NT2/D1 (cell line): ENCODE measurements at places on chromosomes 16 and 17.
A peak's percentile ranks its signal among the peaks of the same experiment; 100 is the strongest.

GRCh38 chr17:17476865-17477467 is at the start of gene MED9:
MED9 (plus strand) TSS chr17:17477000; CDS start chr17:17477042, 42 bp downstream.
- DNase-seq, result peak; percentile 71

- DNase-seq, result no peak
These were observed 160.3 kb upstream of the RPH3AL start for GRCh38 chr17:512926-513325.

GRCh38 chr16:79334127-79334526 is 266.4 kb downstream of the MAF start:
- DNase-seq, result no peak

DNA sequence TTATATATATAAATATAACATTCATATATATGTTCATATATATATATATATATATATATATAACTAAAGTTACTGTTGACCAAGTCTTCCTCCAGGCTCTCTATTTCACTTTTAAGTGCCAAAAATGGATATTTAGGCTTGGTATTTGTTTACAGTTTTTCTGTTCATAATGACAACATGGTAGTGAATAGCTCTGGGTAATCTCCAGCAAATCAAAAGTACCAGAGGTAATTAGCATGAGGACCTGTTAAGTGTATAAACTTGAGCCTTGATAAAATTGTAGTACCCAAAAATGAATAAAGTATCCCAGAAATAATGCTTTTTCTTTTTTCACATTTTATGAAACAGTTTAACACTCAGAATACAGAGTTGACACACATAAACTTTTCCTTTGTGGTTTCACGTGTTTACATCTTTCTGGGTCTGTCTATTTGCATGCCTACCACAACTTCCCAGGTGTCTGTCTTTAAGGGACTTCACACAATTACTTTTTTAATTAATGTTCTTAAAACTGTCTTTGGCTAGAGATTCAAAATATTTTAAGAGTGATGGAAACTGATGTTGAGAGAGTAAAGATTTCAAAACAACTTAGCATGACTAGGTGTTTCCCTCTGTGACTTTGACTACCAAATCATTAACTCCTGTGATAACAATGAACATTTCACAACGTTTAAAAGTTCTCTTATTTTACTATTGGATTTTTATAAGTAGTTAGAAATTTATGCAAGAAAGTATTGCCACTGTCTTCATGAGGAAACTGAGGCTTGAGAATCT is 47.9 kb downstream of the RABEP1 start:
- DNase-seq, result no peak

GRCh38 chr17:10756185-10756584 is 26.4 kb upstream of the TMEM220 start:
- DNase-seq, result no peak

GRCh38 chr17:1331708-1332107 is 52.2 kb downstream of the TRARG1 start:
- DNase-seq, result no peak

DNA sequence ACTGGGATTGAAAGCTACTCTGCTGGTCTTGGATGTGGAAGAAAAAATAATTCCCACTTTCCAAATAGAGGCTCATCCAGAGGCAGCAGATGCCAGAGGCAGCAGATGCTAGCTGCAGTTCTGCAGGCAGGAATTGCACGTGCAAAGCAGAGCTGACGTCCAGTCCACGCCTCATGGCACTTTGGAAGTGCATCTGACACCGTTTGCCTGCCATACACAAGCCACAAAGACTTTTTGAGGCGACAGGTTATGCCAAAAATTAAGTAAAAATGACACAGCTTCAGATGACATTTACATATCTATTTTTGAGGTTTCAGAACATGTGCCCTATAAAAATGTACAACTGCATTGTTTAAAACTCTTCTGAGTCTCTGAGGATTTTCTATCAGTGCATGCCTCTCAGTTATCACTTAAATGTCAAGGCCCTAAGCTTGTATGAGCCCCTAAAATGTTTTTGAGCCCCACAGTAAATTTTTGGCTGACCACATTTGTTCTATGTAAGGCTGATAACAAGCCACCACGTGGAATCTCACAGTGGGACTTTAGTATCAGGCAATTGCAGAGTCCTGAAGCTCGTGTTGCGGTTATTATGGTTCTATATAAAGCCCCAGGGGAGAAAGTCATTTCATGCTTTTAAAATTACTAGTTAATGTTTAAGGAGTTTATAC is 239.2 kb downstream of the PRKCA start:
- no peak for DNase-seq

- DNase-seq, result no peak
These were observed 274.0 kb downstream of the PHKB start for GRCh38 chr16:47734987-47735594.

GRCh38 chr17:6853764-6854442 is 22.4 kb upstream of the TEKT1 start:
- DNase-seq, result peak; percentile 40

DNA sequence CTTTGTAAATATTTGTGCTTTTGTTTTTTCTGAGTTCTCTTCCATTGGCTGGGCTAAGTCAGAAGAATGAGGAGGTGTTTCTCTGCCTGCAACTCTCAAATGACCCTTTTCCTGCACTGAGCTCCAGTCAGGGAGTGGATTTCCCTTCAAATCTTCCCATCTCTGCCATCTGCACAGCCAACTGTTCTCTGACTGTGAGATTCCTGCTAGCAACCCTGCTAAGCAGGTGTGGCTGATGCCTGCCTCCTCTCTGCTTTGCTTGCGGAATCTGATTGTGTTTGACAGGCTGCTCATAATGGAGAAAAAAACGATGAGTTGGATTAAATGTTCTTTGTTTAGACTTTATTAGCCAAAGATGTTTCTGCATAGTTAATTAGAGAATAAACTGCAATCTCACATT is 519.8 kb downstream of the TMEM114 start:
- DNase-seq, result no peak

GRCh38 chr17:77124192-77124889 is 16.4 kb upstream of the SEC14L1 start:
- DNase-seq, result no peak

DNA sequence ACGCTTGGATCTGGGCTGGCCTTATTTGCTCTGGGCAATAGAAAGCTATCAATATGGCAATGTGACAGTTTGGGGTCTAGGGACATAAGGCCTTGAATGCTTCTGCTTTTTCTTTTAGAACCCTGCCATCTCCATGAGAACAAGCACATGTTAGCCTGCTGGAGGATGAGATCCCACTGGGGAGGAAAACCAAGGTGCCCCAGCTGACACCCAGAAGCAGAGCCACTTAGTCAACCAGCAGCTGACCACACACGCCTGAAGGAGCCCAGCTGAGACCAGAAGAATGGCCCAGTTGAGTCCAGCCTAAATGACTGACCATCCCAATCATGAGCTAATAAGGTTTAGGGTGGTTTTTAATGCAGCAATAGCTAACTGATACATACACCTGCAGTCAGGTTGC is 171.2 kb downstream of the AHSP start:
- DNase-seq, result no peak

DNA sequence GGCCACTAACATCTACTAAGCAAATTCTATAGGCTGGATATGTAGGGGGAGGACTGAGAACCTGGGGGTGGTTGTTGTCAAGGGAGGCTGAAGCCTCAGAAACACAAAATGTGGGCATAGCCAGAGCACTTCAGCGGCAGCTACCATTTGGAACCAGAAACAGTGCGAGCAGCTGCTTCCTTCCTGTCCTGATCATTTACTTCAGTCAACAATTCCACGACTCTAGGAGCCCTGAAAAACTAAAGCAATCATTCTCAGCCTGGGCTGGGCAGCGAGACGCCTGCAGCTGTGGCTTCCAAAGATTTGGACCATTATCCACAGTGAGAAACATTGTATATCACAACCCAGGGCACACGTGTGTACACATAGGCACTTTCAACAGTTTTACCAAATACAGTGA is 93.9 kb upstream of the WSCD1 start:
- no peak for DNase-seq

- no peak for DNase-seq
These were observed 109.8 kb downstream of the GOSR1 start for GRCh38 chr17:30586818-30587595.
